ENCODE measurements at places on chromosomes 3 and 15. TPM values are rescaled to one million over a fixed set of nuclear protein-coding genes. Genes with fewer than 3 reads are reported as not detected.

DNA sequence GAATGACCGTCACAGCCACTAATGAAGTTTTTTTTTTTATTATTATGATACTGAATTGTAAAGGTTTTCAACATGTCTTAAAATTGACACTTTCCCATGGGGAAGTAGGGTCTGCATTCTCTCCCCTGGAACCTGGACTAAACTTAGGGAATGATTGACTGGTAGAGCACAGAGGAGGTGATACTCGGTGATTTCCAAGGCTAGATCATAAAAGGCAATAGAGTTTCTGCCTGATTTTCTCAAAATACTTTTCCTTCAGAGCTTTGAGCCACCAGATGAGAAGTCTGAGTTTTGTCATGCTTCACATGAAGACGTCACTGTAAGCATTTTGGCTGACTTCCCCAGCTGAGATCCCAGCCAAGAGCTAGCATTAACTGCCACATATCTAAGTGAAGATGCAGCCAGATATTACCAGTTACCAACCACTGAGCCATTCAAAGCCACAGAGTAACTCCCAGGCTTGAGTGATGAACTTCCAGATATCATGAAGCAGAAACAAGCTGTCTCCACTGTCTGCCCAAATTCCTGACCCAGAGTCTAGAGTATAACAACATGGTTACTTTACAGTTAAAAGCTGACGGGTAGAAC, 105.8 kb downstream of the LSAMP start:
- no peak for DNase-seq
- H3K4me3 ChIP-seq, result no peak overlapping the region
- H3K27me3 ChIP-seq, result no peaks in the 10 kb centered on the region
- H3K4me1 ChIP-seq, result peaks cover 25% of the 10 kb centered on the region
- no peak overlapping the region for H3K27ac ChIP-seq
- H3K36me3 ChIP-seq, result no peaks in the 10 kb centered on the region

- H3K27ac ChIP-seq, result no peak overlapping the region
- H3K4me3 ChIP-seq, result no peak overlapping the region
- peaks cover 10% of the 10 kb centered on the region for H3K4me1 ChIP-seq
Observed at GRCh38 chr15:66228807-66229735, 24.5 kb downstream of the MEGF11 start.

- no peaks in the 10 kb centered on the region for H3K36me3 ChIP-seq
- DNase-seq, result no peak
- H3K4me3 ChIP-seq, result no peak overlapping the region
- no peak overlapping the region for H3K27ac ChIP-seq
- H3K4me1 ChIP-seq, result peaks cover 13% of the 10 kb centered on the region
Observed at GRCh38 chr3:107970993-107971580, 119.7 kb downstream of the CD47 start.

- DNase-seq, result no peak
- no peaks in the 10 kb centered on the region for H3K27me3 ChIP-seq
- H3K36me3 ChIP-seq, result no peaks in the 10 kb centered on the region
- no peak overlapping the region for H3K27ac ChIP-seq
- no peaks in the 10 kb centered on the region for H3K4me1 ChIP-seq
Observed at GRCh38 chr3:102205647-102206046, 229.2 kb upstream of the ZPLD1 start.

Gene C3orf20
- total RNA-seq, result not detected

- H3K27me3 ChIP-seq, result no peaks in the 10 kb centered on the region
- no peaks in the 10 kb centered on the region for H3K4me1 ChIP-seq
- H3K4me3 ChIP-seq, result no peak overlapping the region
Observed at GRCh38 chr15:51982013-51982769, 10.6 kb upstream of the LEO1 start.

DNA sequence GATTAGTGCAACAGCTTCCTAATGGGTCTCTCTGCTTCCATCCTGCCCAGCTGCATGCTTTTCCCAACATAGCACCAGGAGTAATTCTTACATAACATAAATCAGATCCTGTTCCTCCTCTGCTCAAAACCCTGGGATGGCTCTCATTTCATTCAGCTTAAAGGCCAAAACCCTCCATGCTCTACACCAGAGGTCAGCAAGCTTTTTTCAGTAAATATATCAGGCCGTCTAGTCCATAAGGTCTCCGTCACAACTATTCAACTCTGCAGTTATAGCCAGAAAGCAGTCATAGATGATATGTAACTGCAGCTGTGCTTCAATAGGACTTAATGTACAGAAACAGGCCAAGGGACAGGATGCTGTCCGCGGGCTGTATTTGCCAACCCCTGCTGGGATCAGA, 202.8 kb upstream of the UBE2E2 start:
- peaks cover 6% of the 10 kb centered on the region for H3K4me1 ChIP-seq
- H3K27ac ChIP-seq, result no peak overlapping the region
- no peak for DNase-seq
- no peak overlapping the region for H3K4me3 ChIP-seq

- H3K36me3 ChIP-seq, result no peaks in the 10 kb centered on the region
- H3K4me3 ChIP-seq, result no peak within 1 kb of the TSS
- H3K27ac ChIP-seq, result no peak within 1 kb of the TSS
- H3K4me1 ChIP-seq, result no peaks in the 10 kb centered on the region
Observed at GRCh38 chr3:49813497-49814174, at the start of gene UBA7. Gene UBA7 (minus strand): TSS chr3:49813953. CDS start chr3:49813787, 166 bp downstream.

Gene ZDHHC23
- 2.4 TPM for total RNA-seq

GRCh38 chr3:8768364-8769087, 887 bp downstream of the OXTR start:
- peak overlapping the region; percentile 42 for H3K4me3 ChIP-seq
- no peak for DNase-seq
- H3K27ac ChIP-seq, result no peak overlapping the region
- H3K27me3 ChIP-seq, result peaks cover 46% of the 10 kb centered on the region
- peaks cover 6% of the 10 kb centered on the region for H3K4me1 ChIP-seq

Gene NPAP1
- total RNA-seq, result 0.06 TPM

Gene CCDC9B
- total RNA-seq, result 0.25 TPM

DNA sequence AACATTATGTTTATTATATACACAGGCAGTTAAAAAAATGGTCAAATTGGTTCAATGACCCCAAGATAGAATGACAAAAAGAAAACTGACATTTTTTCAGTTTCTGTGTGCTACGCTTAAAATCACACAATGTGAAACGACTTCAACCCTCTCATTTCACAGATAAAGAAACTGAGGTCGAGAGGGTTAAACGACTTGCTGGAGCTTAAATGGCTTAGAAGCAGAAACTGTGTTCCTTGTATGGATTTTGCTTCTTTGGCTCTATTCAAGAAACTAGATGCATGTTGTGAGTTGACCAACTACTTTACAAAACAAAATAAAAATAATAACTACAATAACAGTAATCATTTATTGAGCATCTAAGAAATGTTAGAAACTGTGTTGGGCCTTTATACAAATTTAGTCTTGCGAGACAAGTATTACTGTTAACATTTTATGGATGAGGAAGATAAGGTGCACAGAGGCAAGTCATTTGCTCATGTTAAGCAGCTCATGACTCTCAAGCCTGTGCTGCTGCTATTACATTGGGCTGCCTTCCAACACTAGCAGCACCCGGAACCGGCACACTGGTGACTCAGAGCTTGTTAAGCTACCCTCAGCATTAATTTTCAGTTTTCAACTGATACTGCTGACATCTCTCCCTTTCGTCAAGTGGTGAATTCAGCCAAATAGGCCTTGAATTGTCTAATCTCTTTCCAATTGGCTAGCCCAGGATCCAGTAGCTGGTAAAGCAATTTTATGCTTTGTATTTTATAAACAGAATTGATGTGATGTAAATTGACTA, 487.6 kb downstream of the NAALADL2 start:
- H3K27ac ChIP-seq, result no peak overlapping the region
- no peaks in the 10 kb centered on the region for H3K27me3 ChIP-seq
- DNase-seq, result no peak
- no peaks in the 10 kb centered on the region for H3K4me1 ChIP-seq
- H3K36me3 ChIP-seq, result no peaks in the 10 kb centered on the region

GRCh38 chr3:189787632-189788031, 156.4 kb downstream of the TP63 start:
- H3K27me3 ChIP-seq, result peaks cover 31% of the 10 kb centered on the region
- no peaks in the 10 kb centered on the region for H3K4me1 ChIP-seq
- H3K4me3 ChIP-seq, result no peak overlapping the region
- no peak for DNase-seq
- H3K36me3 ChIP-seq, result no peaks in the 10 kb centered on the region

DNA sequence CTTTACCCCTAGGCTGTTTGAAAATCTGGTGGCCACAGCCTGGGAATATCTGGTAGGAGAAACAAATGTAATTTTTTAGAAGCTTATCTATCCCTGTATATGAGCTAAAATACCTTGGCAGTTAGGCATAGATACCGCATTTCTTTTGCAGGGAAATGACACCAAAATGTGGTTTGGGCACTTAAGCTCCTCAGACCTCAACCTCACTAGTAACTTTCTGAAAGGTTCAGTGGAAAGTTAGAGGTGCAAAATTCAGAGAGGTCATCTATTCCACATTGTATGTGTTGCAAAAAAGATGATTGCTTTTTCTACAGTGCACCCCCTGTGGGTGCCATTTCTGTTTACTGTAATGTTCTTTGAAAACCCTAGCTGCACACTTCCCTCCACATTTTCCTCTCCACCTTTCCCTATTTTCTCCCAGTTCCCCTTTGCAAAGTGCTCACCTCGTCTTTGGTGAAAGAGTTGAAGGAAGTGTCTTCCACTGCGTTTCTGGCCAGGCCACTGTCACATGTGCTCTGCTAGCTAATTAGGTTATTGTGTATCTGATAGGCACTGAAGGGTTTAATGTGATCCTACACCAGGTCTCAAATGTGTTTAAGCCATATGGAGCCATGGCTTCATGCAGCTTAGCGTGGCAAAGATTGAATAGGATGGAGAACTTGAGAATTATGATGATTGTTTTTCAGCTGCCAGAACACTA, 1.3 kb downstream of the SACM1L start:
- H3K36me3 ChIP-seq, result no peaks in the 10 kb centered on the region
- H3K4me3 ChIP-seq, result peak overlapping the region; percentile 90
- no peaks in the 10 kb centered on the region for H3K27me3 ChIP-seq
- DNase-seq, result peak; percentile 40

DNA sequence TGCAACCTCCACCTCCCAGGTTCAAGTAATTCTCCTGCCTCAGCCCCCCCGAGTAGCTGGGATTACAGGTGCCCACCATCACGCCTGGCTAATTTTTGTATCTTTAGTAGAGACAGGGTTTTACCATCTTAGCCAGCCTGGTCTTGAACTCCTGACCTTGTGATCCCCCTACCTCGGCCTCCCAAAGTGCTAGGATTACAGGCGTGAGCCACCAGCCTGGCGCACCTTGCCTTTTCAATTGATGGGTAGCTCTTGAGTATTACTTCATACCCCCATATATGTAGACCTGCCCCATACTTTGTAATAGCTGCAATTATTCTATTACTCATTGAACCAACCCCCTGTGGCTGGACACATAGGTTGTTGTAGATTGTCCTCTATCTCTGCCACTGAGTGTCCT, 101.3 kb downstream of the LRRK1 start:
- no peak overlapping the region for H3K4me3 ChIP-seq
- H3K27ac ChIP-seq, result no peak overlapping the region
- no peaks in the 10 kb centered on the region for H3K36me3 ChIP-seq
- H3K27me3 ChIP-seq, result no peaks in the 10 kb centered on the region
- peaks cover 11% of the 10 kb centered on the region for H3K4me1 ChIP-seq

- H3K4me3 ChIP-seq, result peak overlapping the region; percentile 75
- H3K4me1 ChIP-seq, result peaks cover 17% of the 10 kb centered on the region
- peaks cover 60% of the 10 kb centered on the region for H3K27me3 ChIP-seq
Observed at GRCh38 chr15:29569533-29570092, 252.7 kb downstream of the TJP1 start.

GRCh38 chr3:177135841-177136492, 61.3 kb downstream of the TBL1XR1 start:
- no peaks in the 10 kb centered on the region for H3K4me1 ChIP-seq
- no peaks in the 10 kb centered on the region for H3K36me3 ChIP-seq
- H3K4me3 ChIP-seq, result no peak overlapping the region
- no peak overlapping the region for H3K27ac ChIP-seq

GRCh38 chr3:30688776-30689641, 82.6 kb downstream of the TGFBR2 start:
- H3K27me3 ChIP-seq, result no peaks in the 10 kb centered on the region
- H3K4me3 ChIP-seq, result no peak overlapping the region
- H3K36me3 ChIP-seq, result no peaks in the 10 kb centered on the region
- DNase-seq, result no peak
- H3K4me1 ChIP-seq, result peaks cover 3% of the 10 kb centered on the region

Gene SLC9C1
- total RNA-seq, result 0.31 TPM

- no peak overlapping the region for H3K4me3 ChIP-seq
- DNase-seq, result no peak
- no peaks in the 10 kb centered on the region for H3K4me1 ChIP-seq
Observed at GRCh38 chr3:43965656-43966055, 274.9 kb downstream of the ABHD5 start.

DNA sequence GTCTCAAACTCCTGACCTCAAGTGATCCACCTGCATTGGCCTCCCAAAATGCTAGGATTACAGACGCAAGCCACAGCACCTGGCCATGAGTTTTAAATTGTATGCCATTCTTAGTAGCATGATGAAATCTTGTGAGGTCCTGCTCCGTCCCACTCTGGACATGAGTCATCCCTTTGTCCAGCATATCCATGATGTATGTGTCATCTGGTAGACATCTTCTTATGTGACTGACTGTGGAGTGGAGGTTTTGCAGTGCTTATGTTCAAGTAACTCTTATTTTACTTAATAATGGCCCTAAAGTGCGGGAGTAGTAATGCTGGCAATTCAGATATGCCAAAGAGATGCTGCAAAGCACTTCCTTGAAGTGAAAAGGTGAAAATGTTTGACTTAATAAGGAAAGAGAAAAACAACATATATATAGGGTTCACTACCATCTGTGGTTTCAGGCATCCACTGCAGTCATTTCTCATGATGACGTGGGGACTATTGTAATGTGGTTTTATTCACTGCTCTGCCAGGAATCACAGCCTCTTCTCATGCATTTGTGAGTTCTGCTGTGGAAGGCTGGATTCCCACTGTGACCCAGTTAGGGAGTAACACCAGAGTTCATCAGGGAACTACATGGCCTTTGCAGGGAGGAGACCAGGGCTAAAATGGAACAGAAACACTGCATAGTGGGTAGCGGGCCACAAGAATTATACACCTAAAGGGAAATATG, 204.6 kb upstream of the STRIT1 start:
- H3K4me1 ChIP-seq, result peaks cover 7% of the 10 kb centered on the region
- no peak for DNase-seq
- H3K27ac ChIP-seq, result no peak overlapping the region
- H3K4me3 ChIP-seq, result no peak overlapping the region
- no peaks in the 10 kb centered on the region for H3K27me3 ChIP-seq

GRCh38 chr15:37574985-37575384, 359.5 kb upstream of the TMCO5A start:
- H3K4me3 ChIP-seq, result no peak overlapping the region
- H3K27me3 ChIP-seq, result no peaks in the 10 kb centered on the region
- H3K27ac ChIP-seq, result no peak overlapping the region
- no peak for DNase-seq
- no peaks in the 10 kb centered on the region for H3K4me1 ChIP-seq
- H3K36me3 ChIP-seq, result no peaks in the 10 kb centered on the region

DNA sequence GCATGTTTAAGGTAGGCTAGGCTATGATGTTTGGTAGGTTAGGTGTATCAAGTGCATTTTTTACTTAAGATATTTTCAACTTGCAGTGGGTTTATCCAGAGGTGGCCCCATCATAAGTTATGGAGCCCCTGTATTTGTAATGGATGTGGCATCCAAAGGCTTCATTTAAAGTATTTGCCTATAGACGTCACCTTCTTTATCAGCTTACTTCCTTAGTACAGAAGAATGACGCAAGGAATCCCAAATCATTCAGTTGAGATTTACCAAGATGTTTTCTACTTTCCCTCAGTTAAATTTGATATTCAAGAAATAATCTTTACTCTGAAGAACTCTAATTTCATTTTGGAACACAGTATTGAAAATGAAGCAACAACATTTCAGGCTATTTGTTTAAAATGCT, 201.3 kb downstream of the TBL1XR1 start:
- no peak overlapping the region for H3K4me3 ChIP-seq
- no peaks in the 10 kb centered on the region for H3K36me3 ChIP-seq
- DNase-seq, result no peak
- no peaks in the 10 kb centered on the region for H3K27me3 ChIP-seq
- H3K4me1 ChIP-seq, result peaks cover 14% of the 10 kb centered on the region

Data from neural progenitor cell (in vitro differentiated cells).